ENCODE measurements at places on chromosomes 5 and 9.

GRCh38 chr5:58239731-58240130 is 220.2 kb downstream of the PLK2 start:
- DNase-seq, result no peak

DNA sequence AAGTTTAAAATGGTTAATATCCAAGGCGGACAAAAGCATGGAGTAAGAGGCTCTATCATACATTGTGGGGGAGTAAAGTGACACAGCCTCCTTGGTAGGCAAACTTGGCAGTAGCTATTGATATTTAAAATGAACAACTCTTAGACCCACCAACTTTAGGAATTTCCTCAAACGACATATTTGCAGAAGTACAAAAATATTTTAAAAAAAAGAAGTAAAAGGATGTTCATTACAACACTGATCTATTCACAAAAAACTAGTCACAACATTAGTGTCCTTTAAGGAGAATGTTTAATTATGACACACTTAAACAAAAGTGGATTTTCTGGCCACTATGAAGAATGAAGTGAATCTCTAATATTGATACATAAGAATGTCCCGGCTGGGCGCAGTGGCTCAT is 1.7 kb downstream of the ALG2 start:
- DNase-seq, result no peak

- no peak for DNase-seq
Measured at GRCh38 chr5:88787856-88788255, 95.1 kb downstream of the MEF2C start.

DNA sequence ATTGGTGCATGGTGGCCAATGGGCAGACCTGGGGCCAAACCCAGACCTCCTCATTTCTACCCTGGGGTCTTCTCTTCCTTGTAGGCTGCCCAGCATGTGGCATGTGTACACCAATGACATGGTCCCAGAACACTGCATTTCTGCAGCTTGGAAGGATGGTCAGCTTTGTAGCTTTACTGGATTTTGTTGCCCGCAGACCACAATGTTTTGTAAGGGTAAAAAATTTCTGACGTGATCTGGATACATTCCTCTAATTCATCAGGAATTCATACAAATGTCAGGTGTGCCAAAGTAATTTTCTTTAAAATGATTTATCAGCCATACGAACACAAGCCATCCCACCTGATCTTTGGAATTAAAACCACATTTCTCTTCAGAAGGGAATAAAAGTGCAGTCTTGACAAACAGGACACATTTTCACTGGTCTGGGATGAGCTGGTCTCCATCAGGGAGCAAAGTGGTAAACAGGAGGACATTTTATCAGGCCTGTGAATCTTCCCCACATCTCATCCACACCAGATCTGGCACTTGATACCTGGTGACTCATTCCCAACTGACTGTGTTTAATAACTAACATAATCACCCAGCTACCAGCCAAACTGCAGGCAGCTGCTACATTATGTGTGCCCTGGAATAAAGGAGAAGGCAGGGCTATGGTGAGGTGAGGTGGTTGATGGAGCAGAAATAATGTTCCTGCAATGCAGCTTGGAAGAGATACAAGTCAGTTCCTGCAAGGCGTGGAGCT is 103.9 kb downstream of the SPOCK1 start:
- DNase-seq, result peak; percentile 10

- DNase-seq, result no peak
Measured at GRCh38 chr5:78521455-78521854, 127.1 kb downstream of the LHFPL2 start.

- DNase-seq, result peak; percentile 83
Measured at GRCh38 chr5:162068412-162068811, 839 bp downstream of the GABRG2 start.

- DNase-seq, result no peak
Measured at GRCh38 chr9:136634904-136635303, 27.8 kb upstream of the EGFL7 start.

All from renal pelvis (tissue), 12 donors.